ENCODE measurements at places on chromosomes 7 and 10.

GRCh38 chr7:38932509-38933168, 23.6 kb upstream of the VPS41 start:
- DNase-seq, result peak; percentile 29

DNA sequence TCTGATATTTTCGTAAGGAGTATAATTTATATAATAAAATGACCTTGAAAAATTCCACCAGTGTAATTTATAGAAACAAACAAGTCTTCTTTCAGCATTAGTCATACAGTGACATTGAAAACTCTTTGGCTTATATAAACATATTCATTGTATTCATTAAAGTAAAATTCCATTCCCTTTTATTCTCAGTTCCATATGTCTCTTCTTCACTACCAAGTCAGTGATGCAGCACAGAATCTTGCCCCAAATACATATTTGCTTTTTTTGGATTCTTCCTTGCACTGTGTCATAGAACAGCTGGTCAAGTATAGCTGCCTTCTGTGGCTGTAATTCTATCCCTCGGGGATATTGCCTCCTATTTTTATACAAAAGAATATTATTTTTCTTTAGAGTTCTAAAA, 884.5 kb upstream of the POT1 start:
- DNase-seq, result no peak

DNA sequence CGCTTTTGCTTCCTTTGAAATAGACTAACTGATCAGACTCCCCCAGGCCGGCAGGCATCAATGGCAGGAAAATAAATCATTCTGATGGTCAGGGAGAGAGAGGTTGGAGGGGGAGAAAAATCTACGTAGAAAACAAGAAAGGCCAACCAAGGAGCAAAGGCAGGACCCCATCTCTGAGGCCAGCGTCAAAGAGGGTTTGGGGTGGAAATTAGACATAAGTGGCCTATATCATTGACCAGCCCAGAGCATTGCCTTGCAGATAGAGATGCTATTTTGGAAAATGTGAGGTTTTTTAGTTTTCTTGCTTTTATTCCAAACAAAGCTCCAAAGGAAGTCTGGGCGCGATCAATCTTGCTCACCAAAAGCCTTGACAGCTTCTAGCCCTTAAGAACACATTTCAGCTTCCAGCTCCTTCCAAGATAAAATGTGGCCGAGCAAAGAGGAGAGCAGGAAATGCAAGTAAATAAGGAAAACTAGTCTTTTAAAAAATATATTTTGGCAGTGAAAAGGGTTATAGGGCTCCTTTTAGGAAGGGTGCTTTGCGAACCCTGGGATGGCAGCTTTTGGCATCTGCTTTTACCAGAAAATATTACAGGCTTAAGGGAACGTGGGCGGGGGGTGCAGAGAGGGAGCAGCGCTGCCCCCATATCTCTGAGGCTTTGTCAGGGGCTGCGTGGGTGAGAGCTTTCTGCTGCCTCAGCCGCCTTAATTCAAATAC, 2.0 kb upstream of the HOXA2 start:
- DNase-seq, result no peak

DNA sequence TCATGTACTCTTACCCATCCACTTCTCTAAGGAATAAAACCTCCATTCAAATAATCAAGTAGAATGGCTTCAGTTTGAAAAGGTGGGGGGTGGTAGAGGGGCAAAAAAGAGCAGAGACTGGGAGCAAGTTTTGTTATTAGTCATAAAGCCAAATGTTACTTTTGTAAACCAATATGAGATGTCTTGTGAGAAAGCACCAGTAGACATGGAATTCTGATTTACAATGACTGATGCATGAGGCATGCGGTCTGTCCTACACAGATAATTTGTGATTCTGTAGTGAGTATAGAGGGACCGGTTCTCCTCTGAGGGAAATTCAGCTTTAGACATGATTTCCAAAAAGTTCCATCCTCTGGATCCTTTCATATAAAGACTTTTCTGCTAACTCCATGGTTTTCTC, 12.9 kb upstream of the ABCA13 start:
- DNase-seq, result no peak

DNA sequence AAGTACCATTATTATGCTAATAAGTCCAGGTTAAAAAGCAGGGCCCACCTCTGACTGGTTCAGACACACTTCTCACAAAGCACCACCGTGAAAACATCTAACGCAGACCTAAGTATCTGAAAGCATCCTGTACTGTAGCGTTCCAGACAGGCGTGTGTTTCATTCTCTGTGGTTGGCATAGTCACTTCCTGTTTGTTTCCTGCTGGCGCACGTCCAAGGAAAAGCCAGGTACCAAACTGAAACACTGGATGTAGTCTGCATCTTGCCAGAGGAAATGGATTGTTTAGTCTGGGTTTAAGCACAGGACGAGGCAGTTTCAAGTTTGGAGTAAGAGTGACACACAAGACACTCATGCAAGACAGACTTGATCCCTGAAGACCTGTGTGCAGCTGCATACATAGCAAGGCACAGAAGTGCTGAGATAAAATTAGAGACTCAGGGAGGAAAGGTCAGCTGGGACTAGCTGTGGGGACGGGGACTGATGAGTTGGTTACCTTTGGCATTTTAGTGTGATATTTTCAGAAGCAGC, 23.3 kb downstream of the BPGM start:
- peak; percentile 84 for DNase-seq

- DNase-seq, result peak; percentile 39
Observed at GRCh38 chr10:3811291-3811870, 26.4 kb upstream of the KLF6 start.

- no peak for DNase-seq
Observed at GRCh38 chr7:122467661-122468449, 163.3 kb upstream of the FEZF1 start.

GRCh38 chr10:67115972-67116371, 190.1 kb downstream of the LRRTM3 start:
- no peak for DNase-seq

GRCh38 chr10:31268444-31269303, 50.3 kb upstream of the ZEB1 start:
- DNase-seq, result no peak

DNA sequence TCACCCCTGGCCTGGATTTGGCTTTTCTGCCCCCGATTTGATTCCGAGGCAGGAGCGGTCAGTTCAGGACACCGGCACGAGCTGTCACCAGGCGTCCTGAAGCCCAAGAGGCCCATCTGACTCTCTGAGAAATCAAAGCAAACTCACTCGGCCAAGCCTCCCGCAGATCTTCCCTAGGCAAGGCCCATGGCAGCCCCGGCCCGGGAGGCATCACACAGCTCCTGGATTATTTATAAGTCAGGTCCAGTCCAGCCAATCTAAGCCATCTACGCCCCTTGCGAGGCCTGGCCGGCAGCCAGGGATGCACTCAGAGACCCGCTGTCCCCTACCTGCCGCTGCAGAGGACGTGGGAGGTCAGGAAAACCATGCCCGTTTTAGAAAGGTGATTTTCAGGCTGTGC, 87.3 kb upstream of the DIP2C start:
- DNase-seq, result no peak

- no peak for DNase-seq
Observed at GRCh38 chr7:73971322-73971703, 56.7 kb upstream of the ELN start.

GRCh38 chr7:99310004-99310403, 15.7 kb upstream of the ARPC1A start:
- DNase-seq, result no peak

- no peak for DNase-seq
Observed at GRCh38 chr10:118107541-118107940, 60.8 kb upstream of the RAB11FIP2 start.

DNA sequence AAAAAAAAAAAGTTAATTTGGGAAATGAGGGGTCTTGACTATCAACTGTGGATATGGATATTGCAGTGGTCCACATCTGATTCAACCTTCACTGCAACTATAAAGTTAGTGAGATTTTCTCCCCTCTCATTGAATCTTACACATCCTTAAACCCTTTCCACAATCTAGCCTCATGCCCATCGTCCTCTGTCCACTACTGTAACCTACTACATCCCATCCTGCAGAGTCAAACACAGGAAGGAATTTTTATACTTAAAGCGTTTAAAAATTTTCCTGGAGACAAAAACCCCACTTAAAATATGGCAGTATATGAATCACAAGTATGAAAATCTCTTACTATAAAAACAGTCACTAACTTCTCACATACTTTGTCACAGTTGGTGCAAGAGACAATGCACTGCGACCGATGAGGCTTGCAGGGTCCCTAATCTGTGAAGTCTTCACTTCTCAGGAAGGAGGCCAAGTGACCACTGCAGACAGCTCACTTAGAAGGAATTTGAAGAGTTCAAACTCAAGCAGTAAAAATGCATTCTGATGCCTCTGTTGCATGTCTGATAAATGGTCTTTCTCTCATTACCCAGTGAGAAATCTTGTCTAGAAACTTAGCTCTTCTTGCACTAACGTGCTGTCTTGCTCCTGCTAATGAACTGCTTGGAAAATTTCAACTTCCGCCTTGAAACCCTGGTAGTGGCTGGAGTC, 50.3 kb upstream of the ST8SIA6 start:
- no peak for DNase-seq

DNA sequence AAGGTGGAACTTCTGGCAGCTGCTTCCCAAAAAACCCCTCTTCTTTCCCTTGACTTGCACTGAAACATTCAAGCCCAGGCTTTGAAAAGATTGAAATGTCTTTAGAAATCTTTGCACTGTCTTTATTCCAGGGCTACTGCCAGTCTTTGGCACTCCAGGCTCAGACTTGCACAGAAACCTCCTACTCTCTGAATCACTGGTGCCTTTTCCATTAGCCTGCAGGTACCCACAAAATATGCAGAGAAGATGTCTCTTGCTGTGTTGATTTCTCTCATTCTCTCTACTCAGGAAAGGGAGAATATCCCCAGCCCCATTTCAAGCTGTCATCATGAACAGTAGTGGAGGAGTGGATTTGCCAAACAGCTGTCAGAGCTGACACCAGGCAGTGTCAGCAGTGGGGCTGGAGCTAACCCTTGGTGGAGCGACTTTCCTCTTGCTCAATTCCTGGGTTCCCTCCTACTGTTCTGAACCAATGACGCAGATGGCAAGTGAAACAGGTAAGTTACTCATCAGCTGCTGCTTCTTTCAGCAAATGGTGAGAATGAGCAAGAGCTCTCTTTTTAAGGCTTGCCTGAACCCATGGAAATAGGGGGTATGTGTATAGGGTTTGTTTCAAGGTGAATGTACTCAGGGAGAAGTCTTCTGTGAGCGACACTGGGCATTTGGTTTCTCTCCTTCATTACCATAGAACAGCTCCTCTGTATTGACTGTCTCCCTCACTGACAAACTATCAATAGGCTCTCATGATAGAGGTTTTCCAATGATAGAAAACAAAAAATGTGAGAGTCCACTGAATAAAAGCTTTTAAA, 362.4 kb downstream of the ADRA2A start:
- DNase-seq, result no peak

- DNase-seq, result no peak
Observed at GRCh38 chr7:47528471-47528870, 53.4 kb downstream of the TNS3 start.

DNA sequence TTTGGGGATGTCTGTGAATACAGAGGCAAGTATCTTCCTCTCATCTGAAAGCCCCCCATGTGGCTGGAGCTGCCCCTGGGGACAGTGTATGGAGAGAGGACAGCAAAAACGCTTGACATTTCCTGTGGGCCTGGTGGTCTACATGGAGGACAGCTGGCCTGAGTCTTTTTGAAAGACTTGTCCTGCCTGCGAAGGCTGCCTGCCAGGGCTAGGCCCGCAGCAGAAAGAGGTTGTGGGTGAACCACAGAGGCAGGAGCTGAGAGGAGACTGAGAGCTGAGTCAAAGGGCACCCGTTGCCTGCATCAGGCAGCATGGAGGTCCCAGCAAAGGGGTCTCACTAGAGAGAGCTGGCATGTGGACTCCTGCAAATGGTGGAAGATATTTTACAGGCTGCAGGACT, 66.4 kb downstream of the KAT6B start:
- DNase-seq, result no peak

DNA sequence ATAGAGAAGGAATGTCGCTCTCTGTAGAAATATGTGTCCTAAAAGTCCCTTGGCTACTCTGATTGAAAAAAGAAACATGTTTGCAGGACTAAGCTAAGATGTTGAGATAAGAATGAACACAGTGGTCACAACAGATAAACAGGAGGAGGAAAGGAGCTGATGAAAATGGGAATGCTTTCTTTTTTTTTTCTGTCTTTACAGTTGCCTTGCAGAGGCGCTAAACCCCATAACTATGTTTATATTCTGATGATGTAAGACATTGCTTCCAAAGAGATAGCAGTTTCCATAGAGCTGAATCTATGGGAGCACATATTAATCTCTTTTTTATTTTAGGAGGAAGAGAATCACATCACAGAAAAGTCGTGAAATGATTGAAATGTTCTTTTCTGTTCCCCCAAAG, 153.5 kb upstream of the LYZL1 start:
- DNase-seq, result no peak

GRCh38 chr10:95556994-95557767, 4.0 kb downstream of the SORBS1 start:
- DNase-seq, result no peak

DNA sequence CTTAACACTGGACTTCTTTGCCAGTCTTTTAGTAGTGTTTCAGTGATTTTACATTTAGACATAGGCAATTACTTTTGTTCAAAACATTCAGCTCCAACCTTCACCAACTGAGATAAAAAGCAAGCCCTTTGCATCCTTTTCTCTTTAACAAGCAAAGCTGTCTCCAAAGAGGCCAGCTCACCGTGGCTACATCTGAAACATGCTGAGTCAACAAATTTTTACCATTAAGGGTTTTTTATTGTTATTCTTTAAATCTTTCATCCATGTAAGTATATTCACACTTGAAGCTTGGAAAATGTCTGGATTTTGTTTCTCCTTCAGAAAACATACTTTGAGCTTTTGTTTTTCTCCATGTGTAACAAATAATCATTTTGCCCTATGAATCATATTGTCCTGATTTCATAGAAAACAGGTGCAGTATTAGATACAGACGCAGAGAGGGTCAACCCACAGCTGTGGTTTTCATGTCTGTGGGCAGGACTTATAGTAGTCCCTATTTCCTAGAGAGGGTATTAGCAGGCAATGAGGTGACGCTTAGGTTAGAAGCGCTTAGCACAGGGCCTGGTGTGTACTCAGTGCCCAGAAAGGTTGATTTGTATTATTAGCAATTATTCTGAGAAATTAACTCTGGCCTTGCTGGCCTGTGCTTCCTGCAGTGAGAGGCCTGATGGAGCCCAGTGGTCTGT, 99.5 kb downstream of the MKI67 start:
- DNase-seq, result no peak

GRCh38 chr10:4384245-4384644, 441.8 kb upstream of the AKR1E2 start:
- no peak for DNase-seq

- no peak for DNase-seq
Observed at GRCh38 chr7:55641273-55641691, 69.0 kb upstream of the VOPP1 start.

GRCh38 chr7:95772771-95773581, 622 bp downstream of the DYNC1I1 start:
- DNase-seq, result no peak
